ENCODE measurements at places on chromosomes 11 and 22.

DNA sequence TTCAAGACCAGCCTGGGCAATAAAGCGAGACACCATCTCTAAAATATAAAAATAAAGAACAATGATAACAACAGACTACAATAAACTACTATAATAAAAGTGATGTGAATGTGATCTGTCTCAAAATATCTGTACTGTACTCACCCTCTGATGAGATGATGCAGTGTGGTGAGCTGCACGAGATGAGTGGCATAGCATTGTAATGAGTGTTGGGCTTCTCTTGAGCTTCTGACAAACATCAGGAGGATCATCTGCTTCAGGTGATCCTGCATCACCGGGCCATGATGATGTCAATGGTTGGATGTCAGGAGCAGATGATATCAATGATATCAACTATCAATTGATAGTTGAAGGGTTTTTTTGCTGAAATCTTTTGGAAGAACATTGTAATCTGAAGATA lies 52.4 kb upstream of the INCENP start:
- no peak for DNase-seq

DNA sequence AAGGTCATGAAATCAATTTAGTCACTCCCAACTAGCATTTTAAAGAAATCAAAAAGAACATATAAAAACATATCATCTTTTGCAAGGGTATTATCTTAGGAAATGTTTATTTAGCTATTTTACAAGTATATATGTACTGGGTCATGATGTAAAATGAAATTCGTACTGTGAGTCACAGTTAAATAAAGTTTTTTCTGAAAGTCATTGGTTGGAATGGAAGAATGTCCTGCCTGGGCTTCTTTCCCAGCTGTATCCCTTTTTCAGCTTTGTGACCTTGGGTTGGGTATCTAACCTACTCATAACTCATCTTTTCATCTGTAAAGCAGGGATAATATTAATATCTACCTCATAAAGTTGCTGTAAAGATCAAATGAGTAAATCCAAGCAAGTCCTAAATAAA lies 15.7 kb downstream of the FDX1 start:
- DNase-seq: no peak

- no peak for DNase-seq
Observed at GRCh38 chr22:50317178-50317577, 9.6 kb downstream of the DENND6B start.

DNA sequence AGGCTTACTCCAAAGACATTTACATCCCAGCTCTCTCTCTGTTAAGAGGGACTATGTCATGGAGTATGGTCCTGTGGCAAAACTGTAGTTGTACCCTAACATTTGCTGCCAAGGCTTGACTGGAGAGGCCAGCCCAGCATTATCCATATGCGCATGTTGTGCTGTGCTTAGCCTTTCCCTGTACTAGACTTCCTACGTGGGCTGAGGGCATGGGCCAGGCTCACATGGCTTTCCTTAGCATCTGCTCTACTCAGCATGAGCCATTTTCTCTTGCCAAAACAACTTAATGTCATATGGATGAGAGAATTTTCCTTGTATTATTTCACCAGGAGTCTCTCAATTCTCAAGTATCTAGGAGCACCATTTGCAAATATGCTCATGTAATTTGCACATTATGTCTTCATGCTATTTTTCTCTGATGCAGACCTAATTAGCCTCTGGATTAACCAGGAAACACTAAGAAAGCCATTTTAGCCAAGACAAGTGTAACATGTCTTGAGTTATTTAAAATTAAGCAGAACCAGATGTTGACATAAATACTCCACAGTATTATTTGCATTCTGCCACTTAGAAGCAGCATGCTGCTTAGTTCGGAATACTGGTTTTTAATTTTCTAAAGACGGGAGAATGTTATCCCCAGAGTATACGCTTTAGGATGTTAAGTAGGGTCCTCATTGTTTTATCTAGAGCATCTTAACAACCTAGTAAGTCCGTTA lies 71.7 kb upstream of the FAR1 start:
- no peak for DNase-seq

- peak; percentile 76 for DNase-seq
Observed at GRCh38 chr11:74025467-74026166, 16.7 kb upstream of the UCP3 start.

- DNase-seq: no peak
Observed at GRCh38 chr11:130420478-130421198, 7.8 kb downstream of the ADAMTS8 start.

- no peak for DNase-seq
Observed at GRCh38 chr11:117934526-117935307, 5.5 kb upstream of the TMPRSS13 start.

DNA sequence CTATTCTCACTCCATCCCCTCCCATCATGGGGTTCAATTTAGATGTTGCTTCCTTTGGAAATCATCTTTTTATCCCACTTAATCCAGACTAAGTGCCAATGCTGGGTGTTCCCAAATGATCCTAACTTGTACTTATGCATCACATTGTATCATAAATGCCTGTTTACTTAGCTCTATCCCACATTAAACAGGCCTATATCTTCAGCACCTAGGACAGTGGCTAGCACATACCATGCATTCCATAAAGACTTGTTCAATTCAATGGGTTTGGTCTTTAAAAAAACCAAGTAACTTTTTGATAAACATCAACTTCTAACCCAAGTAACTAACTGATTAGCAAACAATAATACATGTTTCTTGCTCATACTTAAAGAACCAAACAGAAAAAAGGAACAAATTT lies 40.6 kb downstream of the RSF1 start:
- DNase-seq: peak; percentile 26

GRCh38 chr11:17786824-17787525 lies 52.4 kb downstream of the KCNC1 start:
- DNase-seq: peak; percentile 93

DNA sequence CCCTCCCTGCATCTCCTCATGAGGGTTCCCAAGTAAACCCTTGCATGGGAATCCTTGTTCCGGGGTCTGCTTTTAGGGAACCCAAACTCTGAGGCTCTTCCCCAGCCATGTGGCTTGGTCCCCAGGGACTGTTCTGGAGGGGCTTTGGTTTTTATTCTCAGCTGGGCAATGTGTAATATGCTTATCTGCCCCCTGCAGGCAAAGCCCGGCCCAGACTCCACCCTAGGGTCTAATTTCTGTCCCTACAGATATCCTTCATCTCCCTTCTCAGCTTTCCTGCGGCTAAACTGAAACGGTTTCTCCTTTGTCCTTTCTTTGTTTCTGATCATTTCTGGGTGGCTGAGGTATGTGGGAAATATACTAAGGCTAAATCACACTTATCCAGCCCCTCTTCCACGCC lies 37.1 kb downstream of the TST start:
- DNase-seq: no peak

- no peak for DNase-seq
Observed at GRCh38 chr11:79363861-79364378, 76.9 kb downstream of the TENM4 start.

DNA sequence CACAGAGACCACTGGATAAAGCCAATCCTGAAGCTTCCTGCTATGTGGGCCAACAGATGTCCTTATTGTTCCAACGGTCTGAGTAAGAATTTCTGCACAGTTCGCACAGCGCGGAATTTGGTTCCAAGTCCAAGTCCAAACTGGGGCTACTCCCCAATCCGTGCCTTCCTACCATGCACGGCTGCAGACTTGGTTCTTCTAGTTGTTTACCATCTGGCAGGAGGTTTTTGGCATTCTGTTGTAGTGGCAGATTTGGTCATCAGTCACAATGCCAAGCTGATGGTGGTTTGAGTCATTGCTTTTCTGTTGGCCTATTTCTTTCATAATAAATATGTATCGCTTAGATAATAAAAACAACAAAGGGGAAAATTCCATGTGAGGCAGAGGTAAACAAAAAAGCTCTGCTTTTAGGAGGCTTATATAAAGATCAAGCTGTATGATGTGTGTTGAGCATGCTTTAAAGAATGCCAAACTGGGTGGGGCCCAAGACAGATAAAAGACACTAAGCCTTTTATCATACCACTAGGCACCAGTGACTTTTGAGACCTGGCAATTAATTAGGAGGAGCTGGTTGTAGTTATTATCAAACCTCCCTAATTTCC lies 52.5 kb upstream of the SYN3 start:
- DNase-seq: no peak

- no peak for DNase-seq
Observed at GRCh38 chr22:32951076-32951806, 106.9 kb downstream of the SYN3 start.

DNA sequence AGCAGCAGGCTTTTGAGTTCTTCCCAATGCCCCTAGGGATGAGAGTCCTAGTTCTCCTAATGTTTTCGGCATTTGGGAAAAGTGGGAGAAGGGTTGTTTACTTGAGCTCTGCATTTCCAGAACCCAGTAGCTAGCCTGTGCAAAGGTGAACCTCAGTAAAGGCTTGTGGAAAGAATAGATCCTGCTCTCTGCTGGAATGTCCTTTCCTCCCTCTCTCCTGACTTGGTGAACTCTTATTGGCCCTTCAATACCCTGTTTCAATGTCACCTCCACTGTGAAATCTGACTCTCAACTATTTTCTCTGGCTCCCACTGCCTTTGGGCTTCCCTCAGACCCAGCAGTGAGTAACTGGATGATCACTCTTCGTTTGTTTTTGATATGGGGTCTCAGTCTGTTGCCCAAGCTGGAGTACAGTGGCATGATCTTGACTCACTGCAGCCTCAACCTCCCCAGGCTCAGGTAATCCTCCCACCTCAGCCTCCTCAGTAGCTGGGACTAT lies 2.4 kb upstream of the UVRAG start:
- peak; percentile 26 for DNase-seq
